Thymus (tissue), 14 donors: ENCODE measurements at places on chromosomes 13 and 19. TPM values are rescaled to one million over a fixed set of nuclear protein-coding genes. Genes with fewer than 3 reads are reported as not detected.
A peak's percentile ranks its signal among the peaks of the same experiment; 100 is the strongest.

TFDP1 gene
- total RNA-seq: 46.3 TPM

- no peak for DNase-seq
- no peak overlapping the region for H3K4me3 ChIP-seq
- no peak overlapping the region for H3K27ac ChIP-seq
These were observed 2.9 kb upstream of the DCUN1D2 start for GRCh38 chr13:113493315-113493951.

- H3K27me3 ChIP-seq: no peaks in the 10 kb centered on the region
- H3K4me3 ChIP-seq: no peak overlapping the region
- H3K27ac ChIP-seq: no peak overlapping the region
- H3K4me1 ChIP-seq: no peaks in the 10 kb centered on the region
- DNase-seq: no peak
- H3K36me3 ChIP-seq: no peaks in the 10 kb centered on the region
These were observed 338.0 kb downstream of the MYO16 start for GRCh38 chr13:108967371-108967770.

GRCh38 chr19:15367439-15367838, 12.1 kb downstream of the AKAP8 start:
- no peak overlapping the region for H3K27ac ChIP-seq
- no peak for DNase-seq
- H3K4me3 ChIP-seq: no peak overlapping the region

RDH8 gene
- total RNA-seq: not detected

- H3K27me3 ChIP-seq: no peaks in the 10 kb centered on the region
- peaks cover 3% of the 10 kb centered on the region for H3K36me3 ChIP-seq
- H3K27ac ChIP-seq: peak within 1 kb of the TSS; percentile 54
- peaks cover 19% of the 10 kb centered on the region for H3K4me1 ChIP-seq
- no peak for DNase-seq
These were observed at the start of gene PRRG2 for GRCh38 chr19:49581007-49581508. PRRG2 (plus strand) TSS chr19:49581316; CDS start chr19:49583220, 1,904 bp downstream.

- H3K36me3 ChIP-seq: peaks cover 11% of the 10 kb centered on the region
- no peak for DNase-seq
- H3K27me3 ChIP-seq: peaks cover 5% of the 10 kb centered on the region
- H3K4me1 ChIP-seq: peaks cover 20% of the 10 kb centered on the region
These were observed 9.5 kb downstream of the NR2F6 start for GRCh38 chr19:17235971-17236777.

DNA sequence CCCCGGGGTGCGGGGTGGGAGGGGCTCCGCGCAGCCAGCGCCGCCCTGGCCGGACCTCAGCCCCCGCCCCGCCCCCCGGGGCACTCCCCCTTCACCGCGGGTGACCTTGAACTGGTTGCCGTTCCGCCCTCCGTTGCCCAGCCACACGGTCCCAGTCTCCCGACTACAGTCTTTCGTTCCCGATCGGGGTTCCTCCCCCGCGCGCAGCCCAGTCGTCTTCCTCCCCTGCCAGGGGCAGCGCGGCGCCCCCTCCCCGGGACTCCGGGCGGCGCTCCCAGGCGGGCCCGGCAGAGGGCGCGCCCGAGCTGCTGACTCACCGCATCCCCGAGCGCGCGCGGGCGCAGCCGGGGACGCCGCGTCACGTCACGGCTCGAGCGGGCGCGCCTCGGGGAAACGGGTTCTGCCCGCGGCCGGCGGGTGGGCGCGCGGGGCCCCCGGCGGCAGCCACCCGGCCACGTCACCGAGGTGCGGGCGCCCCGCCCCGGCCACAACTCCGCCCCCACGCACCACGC, 459 bp downstream of the MIDN start:
- H3K36me3 ChIP-seq: peaks cover 24% of the 10 kb centered on the region
- peak; percentile 76 for DNase-seq
- H3K4me3 ChIP-seq: peak overlapping the region; percentile 33

DNA sequence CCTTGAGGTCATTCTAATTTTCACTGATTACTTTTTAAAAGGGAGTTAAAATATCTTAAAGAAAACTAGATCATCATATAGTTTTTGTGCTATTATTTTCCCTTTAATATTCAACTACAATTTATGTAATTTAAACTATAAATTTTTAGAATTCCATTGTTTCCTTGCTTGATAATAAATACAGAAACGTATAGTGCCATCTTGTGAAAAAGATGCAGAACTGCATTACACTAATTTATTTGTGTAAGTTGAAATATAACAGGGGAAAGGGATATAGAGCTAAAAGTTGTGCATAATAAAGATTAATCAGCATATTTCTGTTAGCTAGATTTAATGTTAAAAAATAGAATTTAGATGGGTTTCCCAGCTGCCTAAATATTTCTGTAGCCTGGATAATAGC, 61.5 kb upstream of the TDRD3 start:
- H3K36me3 ChIP-seq: no peaks in the 10 kb centered on the region
- H3K4me3 ChIP-seq: no peak overlapping the region
- no peaks in the 10 kb centered on the region for H3K4me1 ChIP-seq
- no peak for DNase-seq

IGLON5 gene
- not detected for total RNA-seq

C13orf42 gene
- total RNA-seq: 0.05 TPM

GRCh38 chr19:38878575-38879399, 712 bp upstream of the RINL start:
- H3K36me3 ChIP-seq: peaks cover 16% of the 10 kb centered on the region
- no peak for DNase-seq

ZNF317 gene
- total RNA-seq: 24.8 TPM

NEK5 gene
- total RNA-seq: 0.28 TPM

ASPDH gene
- 0.57 TPM for total RNA-seq

DNA sequence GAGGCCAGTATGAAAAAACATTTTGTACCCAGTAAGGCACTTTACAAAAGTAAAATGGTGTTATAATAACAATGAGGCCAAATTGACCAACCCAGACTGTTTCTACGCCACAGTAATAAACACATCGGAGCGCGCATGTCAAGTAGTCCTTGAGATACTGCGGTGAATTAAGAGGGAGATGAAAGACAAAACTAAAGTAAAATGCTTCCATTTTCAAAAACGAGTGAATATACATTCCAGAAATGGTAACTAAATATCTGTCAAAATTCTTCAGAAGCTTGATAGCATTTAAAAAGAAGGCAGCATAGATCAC, 19.0 kb downstream of the N4BP2L1 start:
- H3K4me1 ChIP-seq: peaks cover 2% of the 10 kb centered on the region
- no peak for DNase-seq
- H3K4me3 ChIP-seq: no peak overlapping the region
- peaks cover 13% of the 10 kb centered on the region for H3K36me3 ChIP-seq
- peak overlapping the region; percentile 1 for H3K27ac ChIP-seq

GRCh38 chr13:60164234-60164889, 634 bp upstream of the DIAPH3 start:
- H3K4me1 ChIP-seq: peaks cover 3% of the 10 kb centered on the region
- no peaks in the 10 kb centered on the region for H3K36me3 ChIP-seq
- no peaks in the 10 kb centered on the region for H3K27me3 ChIP-seq
- H3K4me3 ChIP-seq: peak overlapping the region; percentile 60

- no peak for DNase-seq
- H3K4me3 ChIP-seq: no peak overlapping the region
- H3K4me1 ChIP-seq: no peaks in the 10 kb centered on the region
- H3K27ac ChIP-seq: no peak overlapping the region
- H3K27me3 ChIP-seq: peaks cover under 1% of the 10 kb centered on the region
These were observed 25.7 kb upstream of the PNMA8B start for GRCh38 chr19:46521241-46521868.

DNA sequence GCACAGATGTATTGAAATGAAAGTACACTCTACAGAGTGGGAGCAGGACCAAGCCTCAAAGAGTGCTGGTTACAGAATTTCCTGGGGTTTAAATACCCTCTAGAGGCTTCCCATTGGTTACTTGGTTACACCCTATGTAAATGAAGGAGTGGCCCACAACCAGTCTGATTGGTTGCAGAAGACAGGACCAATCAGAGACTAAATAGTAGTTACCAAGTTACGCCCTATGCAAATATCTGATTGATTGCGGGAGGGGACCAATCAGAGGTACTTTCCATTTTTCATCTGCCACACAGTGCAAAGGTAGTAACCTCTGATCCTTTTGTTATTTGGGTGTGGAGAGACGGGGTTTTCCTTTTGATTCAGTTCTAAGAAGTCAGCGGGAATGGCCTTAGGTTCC, 5.5 kb upstream of the ZFP82 start:
- H3K27ac ChIP-seq: no peak overlapping the region
- no peaks in the 10 kb centered on the region for H3K4me1 ChIP-seq
- no peak for DNase-seq

DNA sequence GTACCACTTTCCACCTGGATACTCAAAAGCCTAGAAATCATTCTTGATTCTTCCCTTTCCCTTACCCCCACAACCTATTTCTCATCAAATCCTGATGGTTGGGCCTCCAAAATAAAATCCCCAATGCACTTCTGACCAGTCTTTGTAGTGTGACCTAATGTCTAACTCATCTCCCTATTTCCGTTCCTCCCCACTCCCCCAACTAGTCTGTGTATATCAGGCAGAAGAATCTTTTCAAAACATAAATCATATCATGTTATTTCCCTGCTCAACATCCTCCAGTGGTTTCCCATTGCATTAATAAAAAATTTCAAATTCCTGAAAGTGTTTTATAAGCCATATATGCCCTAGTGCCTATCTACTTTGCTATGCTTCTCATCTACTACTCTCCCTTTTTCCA, 17.7 kb downstream of the CCDC122 start:
- H3K4me3 ChIP-seq: no peak overlapping the region
- DNase-seq: no peak
- H3K36me3 ChIP-seq: no peaks in the 10 kb centered on the region
- no peaks in the 10 kb centered on the region for H3K4me1 ChIP-seq
